ENCODE measurements at places on chromosomes 1 and 21. TPM values are rescaled to one million over a fixed set of nuclear protein-coding genes. Genes with fewer than 3 reads are reported as not detected.

RAB3B gene
- polyA plus RNA-seq: 0.07 TPM

AGBL4 gene
- polyA plus RNA-seq: 0.18 TPM

CRABP2 gene
- polyA plus RNA-seq: 75.0 TPM

COL6A1 gene
- polyA plus RNA-seq: 115 TPM

MYBPHL gene
- polyA plus RNA-seq: 0.43 TPM

OPTC gene
- polyA plus RNA-seq: 0.39 TPM

ZNF593OS gene
- 0.87 TPM for polyA plus RNA-seq

NTMT2 gene
- not detected for polyA plus RNA-seq

DNA sequence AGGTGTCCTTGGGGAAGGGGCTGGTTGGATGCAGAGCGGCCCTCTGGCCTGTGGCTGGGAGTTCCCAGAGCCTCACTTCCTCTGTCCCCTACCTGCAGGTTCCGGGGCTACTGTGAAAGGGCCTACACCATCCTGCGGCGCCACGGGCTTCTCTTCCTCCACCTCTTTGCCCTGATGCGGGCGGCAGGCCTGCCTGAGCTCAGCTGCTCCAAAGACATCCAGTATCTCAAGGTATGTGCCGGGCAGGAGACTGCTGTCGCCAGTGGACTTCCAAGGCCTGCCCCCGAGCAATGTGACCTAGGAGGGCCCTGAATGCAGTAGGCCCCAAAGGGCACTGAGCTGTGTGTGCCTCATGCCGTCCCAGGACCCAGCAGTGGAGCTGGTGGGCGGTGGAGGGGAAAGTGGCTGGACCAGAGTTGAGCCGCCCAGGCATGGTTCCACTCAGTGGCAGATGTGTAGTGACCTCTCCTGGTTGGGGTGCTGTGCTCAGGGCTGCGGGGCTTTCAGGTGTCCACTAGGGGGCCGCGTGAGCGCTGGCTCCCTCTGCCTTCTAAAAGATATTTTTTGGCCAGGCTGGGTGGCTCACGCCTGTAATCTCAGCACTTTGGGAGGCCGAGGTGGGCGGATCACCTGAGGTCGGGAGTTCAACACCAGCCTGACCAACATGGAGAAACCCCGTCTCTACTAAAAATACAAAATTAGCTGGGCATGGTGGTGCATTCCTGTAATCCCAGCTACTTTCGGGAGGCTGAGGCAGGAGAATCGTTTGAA lies 73.4 kb downstream of the PIK3CD start:
- H3K4me1 ChIP-seq: peaks cover 47% of the 10 kb centered on the region
- H3K27me3 ChIP-seq: no peaks in the 10 kb centered on the region
- H3K27ac ChIP-seq: no peak overlapping the region
- peak; percentile 68 for DNase-seq

- peak overlapping the region; percentile 14 for H3K4me3 ChIP-seq
- no peaks in the 10 kb centered on the region for H3K36me3 ChIP-seq
Measured at GRCh38 chr1:27575840-27576331, 28.1 kb downstream of the AHDC1 start.

DNA sequence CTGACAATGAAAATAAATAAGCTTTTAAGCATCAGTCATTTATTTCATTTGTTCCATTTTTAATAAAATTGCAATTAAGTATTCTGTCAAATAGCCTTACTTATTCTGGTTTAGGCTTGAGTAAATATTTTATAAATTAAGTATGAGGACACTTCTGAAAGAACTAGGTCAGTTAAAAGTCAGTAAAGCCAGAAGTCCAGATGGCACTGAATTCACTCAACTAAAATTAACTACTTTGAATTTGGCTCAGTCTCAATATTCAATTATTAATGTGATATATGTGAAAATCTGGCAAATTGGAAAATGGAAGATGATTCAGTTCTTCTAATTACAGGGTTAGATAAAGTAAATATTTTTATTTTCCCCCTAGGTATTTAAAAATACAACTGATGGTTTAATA lies 174.2 kb downstream of the BRINP3 start:
- no peaks in the 10 kb centered on the region for H3K27me3 ChIP-seq
- no peak for DNase-seq
- H3K36me3 ChIP-seq: no peaks in the 10 kb centered on the region
- H3K4me1 ChIP-seq: no peaks in the 10 kb centered on the region

DNA sequence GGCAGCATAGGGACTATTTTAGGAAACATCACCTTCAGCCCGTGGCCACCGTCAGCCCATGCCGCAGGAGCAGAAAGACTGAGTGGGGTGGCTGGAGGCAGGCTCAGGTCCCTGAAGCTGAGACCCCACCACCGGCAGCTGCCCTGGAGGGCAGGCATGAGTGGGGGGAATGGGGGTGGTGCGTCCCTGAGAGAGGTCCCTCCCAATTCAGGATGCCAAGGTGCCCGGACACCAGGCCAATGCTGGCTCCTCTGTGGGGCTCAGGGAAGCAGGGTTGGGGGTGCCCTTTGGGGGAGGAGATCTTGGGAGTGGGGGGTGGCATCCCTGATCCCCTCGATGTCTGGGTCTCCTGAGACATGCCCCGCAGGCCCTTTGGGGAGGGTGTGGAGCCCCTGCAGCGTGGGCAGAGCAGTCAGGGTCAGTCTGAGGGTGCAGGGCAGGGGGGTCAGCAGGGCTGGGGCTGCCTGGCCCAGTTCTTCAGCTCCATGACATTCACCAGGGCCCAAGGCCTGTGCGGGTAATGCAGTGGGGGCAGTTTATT lies 998 bp upstream of the TTC34 start:
- DNase-seq: no peak
- no peaks in the 10 kb centered on the region for H3K4me1 ChIP-seq
- H3K27me3 ChIP-seq: peaks cover 4% of the 10 kb centered on the region
- no peak overlapping the region for H3K27ac ChIP-seq
- H3K36me3 ChIP-seq: no peaks in the 10 kb centered on the region

- H3K4me3 ChIP-seq: no peak overlapping the region
- H3K4me1 ChIP-seq: no peaks in the 10 kb centered on the region
- no peaks in the 10 kb centered on the region for H3K36me3 ChIP-seq
- no peak for DNase-seq
- no peak overlapping the region for H3K27ac ChIP-seq
Measured at GRCh38 chr1:203112475-203112874, 15.1 kb upstream of the ADORA1 start.

- H3K27me3 ChIP-seq: no peaks in the 10 kb centered on the region
- H3K36me3 ChIP-seq: no peaks in the 10 kb centered on the region
- DNase-seq: no peak
Measured at GRCh38 chr1:175219774-175220173, 27.2 kb upstream of the KIAA0040 start.

DNA sequence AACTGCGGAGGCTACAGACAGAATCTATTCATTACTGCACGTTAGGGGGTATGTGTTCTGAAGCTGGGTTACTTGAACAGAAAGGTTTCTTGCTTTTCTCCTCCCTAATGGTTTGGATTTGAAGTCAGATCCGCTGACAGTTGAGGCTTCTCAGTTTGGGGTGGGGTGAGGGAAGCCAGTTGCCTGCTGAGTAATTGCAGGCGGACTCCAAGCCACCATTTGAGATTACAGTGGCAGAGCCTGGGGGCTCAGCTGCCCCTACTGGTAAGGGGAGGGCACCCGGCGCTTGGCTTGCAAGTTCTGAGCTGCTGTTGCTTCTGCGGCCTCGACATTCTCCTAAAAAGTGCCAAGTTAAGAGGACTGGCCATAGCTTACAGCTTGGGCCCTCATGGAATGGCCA lies 2.0 kb downstream of the GRHL3 start:
- no peak overlapping the region for H3K4me3 ChIP-seq
- DNase-seq: no peak
- no peak overlapping the region for H3K27ac ChIP-seq
- H3K36me3 ChIP-seq: no peaks in the 10 kb centered on the region

DNA sequence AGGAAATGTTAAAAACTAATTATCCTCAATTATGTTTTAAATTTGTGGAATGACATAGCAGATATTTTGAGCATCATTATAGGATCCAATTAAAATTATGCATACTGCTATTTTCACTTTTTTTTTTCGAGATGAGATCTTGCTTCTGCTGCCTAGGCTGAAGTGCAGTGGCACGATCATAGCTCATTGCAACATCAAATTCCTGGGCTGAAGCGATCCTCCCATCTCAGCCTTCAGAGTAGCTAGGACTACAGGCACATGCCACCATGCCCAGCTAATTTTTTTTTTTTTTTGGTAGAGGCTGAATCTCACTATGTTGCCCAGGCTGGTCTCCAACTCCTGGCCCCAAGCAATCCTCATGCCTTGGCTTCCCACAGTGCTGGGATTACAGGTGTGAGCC lies 11.3 kb upstream of the SLC1A7 start:
- no peak overlapping the region for H3K4me3 ChIP-seq
- no peak for DNase-seq
- no peaks in the 10 kb centered on the region for H3K27me3 ChIP-seq
- H3K27ac ChIP-seq: no peak overlapping the region
- H3K4me1 ChIP-seq: no peaks in the 10 kb centered on the region
- H3K36me3 ChIP-seq: no peaks in the 10 kb centered on the region

- H3K36me3 ChIP-seq: no peaks in the 10 kb centered on the region
- no peak overlapping the region for H3K27ac ChIP-seq
- no peak for DNase-seq
- H3K4me3 ChIP-seq: no peak overlapping the region
- no peaks in the 10 kb centered on the region for H3K4me1 ChIP-seq
- H3K27me3 ChIP-seq: no peaks in the 10 kb centered on the region
Measured at GRCh38 chr1:207239874-207240273, 81.6 kb upstream of the CD55 start.

GRCh38 chr1:210257698-210258529 lies 25.3 kb downstream of the SERTAD4 start:
- H3K36me3 ChIP-seq: no peaks in the 10 kb centered on the region
- no peak for DNase-seq
- no peak overlapping the region for H3K4me3 ChIP-seq
- no peak overlapping the region for H3K27ac ChIP-seq
- H3K4me1 ChIP-seq: peaks cover 8% of the 10 kb centered on the region

DNA sequence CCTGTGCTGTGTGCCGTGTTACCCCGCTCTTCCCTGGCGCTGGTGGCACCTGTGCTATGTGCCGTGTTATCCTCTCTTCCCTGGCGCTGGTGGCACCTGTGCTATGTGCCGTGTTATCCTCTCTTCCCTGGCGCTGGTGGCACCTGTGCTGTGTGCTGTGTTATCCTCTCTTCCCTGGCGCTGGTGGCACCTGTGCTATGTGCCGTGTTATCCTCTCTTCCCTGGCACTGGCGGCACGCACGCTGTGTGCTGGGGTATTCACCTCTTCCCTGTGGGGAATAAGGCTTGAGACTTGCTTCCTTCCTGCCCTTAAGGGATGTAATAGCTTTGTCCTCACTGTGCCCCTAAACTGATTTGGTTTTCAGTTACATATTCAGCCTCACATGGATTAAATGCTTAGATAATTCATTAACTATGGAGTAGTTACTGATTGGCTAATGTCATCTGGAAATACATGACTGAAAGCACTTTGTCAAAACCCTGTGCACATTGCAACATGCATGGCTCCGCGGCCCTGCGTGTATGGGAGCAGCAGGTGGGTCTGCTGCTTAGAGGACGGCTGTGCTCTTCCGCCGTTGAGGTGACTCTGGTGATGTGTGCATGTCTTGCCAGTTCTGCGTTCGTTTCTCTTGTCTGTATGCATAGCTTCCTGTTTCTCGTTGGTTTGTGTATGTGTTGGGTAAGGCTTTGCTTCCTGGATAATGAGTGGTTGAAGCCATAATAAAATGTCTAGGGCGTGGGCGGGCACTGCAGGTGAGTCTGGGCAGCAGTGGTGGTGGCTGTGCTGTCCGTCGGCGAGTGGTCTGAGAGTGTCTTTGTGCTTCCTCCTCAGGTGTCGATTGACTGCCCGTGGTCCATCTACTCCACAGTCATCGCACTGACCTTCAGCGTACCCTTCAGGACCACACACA lies 17.9 kb upstream of the PWP2 start:
- H3K27me3 ChIP-seq: no peaks in the 10 kb centered on the region
- H3K4me3 ChIP-seq: no peak overlapping the region
- no peak for DNase-seq
- H3K27ac ChIP-seq: peak overlapping the region; percentile 75
- H3K4me1 ChIP-seq: peaks cover 54% of the 10 kb centered on the region

- no peak overlapping the region for H3K4me3 ChIP-seq
- H3K4me1 ChIP-seq: no peaks in the 10 kb centered on the region
- no peaks in the 10 kb centered on the region for H3K36me3 ChIP-seq
Measured at GRCh38 chr1:242770366-242770765, 245.9 kb upstream of the PLD5 start.

DNA sequence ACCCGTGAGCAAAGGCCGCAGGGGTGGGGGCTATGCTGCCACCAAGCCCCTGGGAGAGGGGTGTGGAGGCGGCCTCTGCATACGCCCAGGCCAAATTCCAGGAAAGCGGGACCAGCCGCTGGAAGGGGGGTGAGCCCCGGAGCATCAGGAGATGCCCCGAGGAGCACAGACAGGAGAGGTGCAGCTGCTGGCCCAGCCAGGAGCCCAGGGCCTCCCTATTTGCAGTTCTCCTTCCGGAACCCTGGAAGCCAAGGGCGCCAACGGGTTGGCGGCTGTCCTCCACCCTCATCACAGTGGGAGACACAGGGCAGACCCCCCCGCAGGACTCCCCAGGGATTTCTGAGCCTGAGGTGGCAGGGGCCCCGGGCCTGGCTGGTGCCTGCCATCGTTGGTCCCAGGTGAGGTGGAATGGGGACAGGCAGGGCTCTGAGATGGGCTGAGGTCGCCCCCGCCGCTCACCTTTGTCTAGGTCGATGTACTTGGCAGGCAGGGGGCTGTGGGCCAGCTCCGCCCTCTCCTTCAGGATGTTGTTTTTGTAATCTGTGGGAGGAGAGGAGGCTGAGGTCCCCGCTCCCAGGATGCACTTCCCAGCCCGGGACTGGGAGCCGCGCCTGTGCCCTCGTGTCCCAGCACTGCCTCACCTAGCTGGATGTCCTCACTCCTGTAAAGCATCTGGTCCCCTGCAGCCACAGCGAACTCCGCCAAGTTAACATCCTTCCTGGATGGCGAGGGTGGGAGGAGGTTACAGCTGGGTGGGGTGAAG lies 4.4 kb upstream of the DVL1 start:
- H3K4me3 ChIP-seq: no peak overlapping the region
- H3K27me3 ChIP-seq: peaks cover 70% of the 10 kb centered on the region
- H3K4me1 ChIP-seq: no peaks in the 10 kb centered on the region

DNA sequence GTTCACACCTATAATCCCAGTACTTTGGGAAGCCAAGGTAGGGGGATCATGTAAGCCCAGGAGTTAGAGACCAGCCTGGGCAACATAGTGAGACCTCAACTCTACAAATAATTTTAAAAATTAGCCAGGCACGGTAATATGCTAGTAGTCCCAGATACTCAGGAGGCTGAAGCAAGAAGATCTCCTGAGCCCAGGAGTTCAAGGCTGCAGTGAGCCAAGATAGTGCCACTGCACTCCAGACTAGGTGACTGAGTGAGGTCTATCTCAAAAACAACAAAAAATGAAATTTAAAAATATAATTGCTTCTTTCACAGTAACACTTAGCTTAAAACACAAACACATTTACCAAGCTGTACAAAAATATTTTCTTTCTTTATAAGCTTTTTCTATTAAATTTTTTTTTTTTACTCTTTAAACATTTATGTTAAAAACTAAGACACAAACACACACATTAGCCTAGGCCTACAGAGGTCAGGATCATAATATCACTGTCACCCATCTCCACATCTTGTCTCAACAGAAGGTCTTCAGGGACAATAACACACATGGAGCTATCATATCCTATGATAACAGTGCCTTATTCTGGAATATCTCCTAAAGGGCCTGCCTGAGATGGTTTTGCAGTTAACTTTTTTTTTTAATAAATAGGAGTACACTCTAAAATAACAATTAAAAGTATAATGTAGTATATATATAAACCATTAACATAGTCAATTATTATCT lies 43.9 kb downstream of the TESK2 start:
- no peak overlapping the region for H3K4me3 ChIP-seq
- H3K36me3 ChIP-seq: no peaks in the 10 kb centered on the region
- no peaks in the 10 kb centered on the region for H3K27me3 ChIP-seq
- no peak overlapping the region for H3K27ac ChIP-seq
- no peaks in the 10 kb centered on the region for H3K4me1 ChIP-seq

Data from thymus (tissue), 14 donors.